Muscle of leg (tissue), 16 donors: ENCODE measurements at places on chromosomes 6 and 20. TPM values are rescaled to one million over a fixed set of nuclear protein-coding genes. Genes with fewer than 3 reads are reported as not detected.

GRCh38 chr6:109059571-109060021 is 35.0 kb downstream of the SESN1 start:
- H3K4me3 ChIP-seq, result no peak overlapping the region
- H3K4me1 ChIP-seq, result no peaks in the 10 kb centered on the region
- H3K27me3 ChIP-seq, result no peaks in the 10 kb centered on the region
- no peaks in the 10 kb centered on the region for H3K36me3 ChIP-seq
- peak; percentile 60 for DNase-seq

DNA sequence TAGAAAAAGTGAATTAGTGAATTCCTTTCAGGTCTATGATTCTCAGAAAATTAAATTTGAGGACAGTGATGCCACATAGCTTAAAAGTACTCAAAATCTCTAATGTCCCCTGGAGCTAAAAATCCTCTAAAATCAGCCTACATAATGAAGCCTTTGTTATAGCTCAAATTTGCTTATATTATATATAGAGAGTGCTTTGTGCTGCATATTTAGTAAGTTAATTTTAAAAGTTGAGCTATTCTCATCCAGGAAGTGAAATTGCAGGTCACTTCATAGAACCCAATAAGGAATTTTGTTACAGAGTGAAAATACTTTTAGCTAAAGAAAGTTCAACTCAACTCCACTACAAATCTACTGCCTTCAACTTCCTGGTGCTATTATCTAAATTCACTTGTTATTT is 507.5 kb upstream of the MAP3K7 start:
- peaks cover 6% of the 10 kb centered on the region for H3K4me1 ChIP-seq
- H3K36me3 ChIP-seq, result no peaks in the 10 kb centered on the region
- no peak overlapping the region for H3K27ac ChIP-seq
- no peak overlapping the region for H3K4me3 ChIP-seq

DNA sequence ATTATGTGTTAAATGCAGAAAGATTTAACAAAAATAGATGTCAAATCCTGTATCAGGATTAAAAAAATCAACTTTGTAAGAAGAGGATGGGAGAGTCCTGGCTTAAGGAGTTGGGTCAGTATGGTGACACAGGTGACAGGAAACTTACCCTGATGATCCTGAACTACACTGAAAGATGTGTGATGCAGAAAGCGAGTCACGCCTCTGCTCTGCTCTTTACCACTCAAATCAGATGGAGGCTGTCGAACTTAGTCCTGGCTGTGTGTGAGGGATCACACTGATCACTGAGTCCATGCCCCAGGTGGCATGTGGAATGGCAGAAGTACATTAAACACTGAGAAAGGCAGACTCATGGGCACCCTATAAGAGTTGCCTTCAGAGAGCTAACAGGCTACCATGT is 92.9 kb downstream of the GJA10 start:
- peaks cover 21% of the 10 kb centered on the region for H3K4me1 ChIP-seq
- H3K36me3 ChIP-seq, result no peaks in the 10 kb centered on the region
- H3K27me3 ChIP-seq, result no peaks in the 10 kb centered on the region
- no peak for DNase-seq

GRCh38 chr20:35625584-35626385 is 10.2 kb downstream of the SPAG4 start:
- H3K27me3 ChIP-seq, result no peaks in the 10 kb centered on the region
- peaks cover 54% of the 10 kb centered on the region for H3K36me3 ChIP-seq
- no peak overlapping the region for H3K4me3 ChIP-seq
- no peak overlapping the region for H3K27ac ChIP-seq
- no peaks in the 10 kb centered on the region for H3K4me1 ChIP-seq
- no peak for DNase-seq

- no peak for DNase-seq
- H3K27ac ChIP-seq, result no peak overlapping the region
- no peaks in the 10 kb centered on the region for H3K27me3 ChIP-seq
- H3K4me1 ChIP-seq, result no peaks in the 10 kb centered on the region
- H3K4me3 ChIP-seq, result no peak overlapping the region
These were observed 89.8 kb downstream of the MYB start for GRCh38 chr6:135270676-135271536.

GRCh38 chr6:148392671-148393070 is 50.0 kb downstream of the SASH1 start:
- H3K27ac ChIP-seq, result no peak overlapping the region
- DNase-seq, result no peak
- H3K4me1 ChIP-seq, result peaks cover 15% of the 10 kb centered on the region
- peaks cover 10% of the 10 kb centered on the region for H3K36me3 ChIP-seq

DNA sequence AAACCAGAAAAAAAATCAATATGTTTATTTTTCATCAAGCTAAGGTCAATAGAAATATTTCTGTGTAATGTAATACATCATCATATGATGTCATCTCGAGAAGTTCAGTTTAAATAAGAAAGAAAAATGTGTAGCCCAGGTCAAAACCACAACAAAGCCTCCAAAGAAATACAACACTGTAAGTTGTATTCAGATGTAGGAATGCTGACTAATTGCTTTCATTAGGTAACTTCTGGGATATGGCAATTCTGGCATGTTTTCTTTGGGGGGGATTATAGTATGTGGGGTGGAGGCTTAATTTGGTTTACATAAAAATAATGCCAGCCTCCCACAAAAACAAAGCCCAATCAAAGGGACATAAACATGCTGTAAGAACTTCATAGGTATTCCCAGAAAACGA is 881.8 kb upstream of the CITED2 start:
- no peaks in the 10 kb centered on the region for H3K4me1 ChIP-seq
- no peak overlapping the region for H3K27ac ChIP-seq
- H3K36me3 ChIP-seq, result no peaks in the 10 kb centered on the region
- H3K27me3 ChIP-seq, result no peaks in the 10 kb centered on the region
- H3K4me3 ChIP-seq, result no peak overlapping the region
- DNase-seq, result no peak

GRCh38 chr6:85506441-85507093 is 56.7 kb downstream of the NT5E start:
- H3K36me3 ChIP-seq, result no peaks in the 10 kb centered on the region
- H3K27ac ChIP-seq, result no peak overlapping the region
- H3K27me3 ChIP-seq, result no peaks in the 10 kb centered on the region
- no peak for DNase-seq

The GCNT2 gene
- 1.8 TPM for polyA plus RNA-seq
